Activated CD4-positive, alpha-beta T cell treated with anti-CD3 and anti-CD28 coated beads, Interleukin-2, amount 50 U/mL, for 48 hours (primary cell): ENCODE measurements at places on chromosomes 2 and 18.
A peak's percentile ranks its signal among the peaks of the same experiment; 100 is the strongest.

GRCh38 chr2:76569819-76570218 is 859.1 kb upstream of the GCFC2 start:
- DNase-seq = no peak

DNA sequence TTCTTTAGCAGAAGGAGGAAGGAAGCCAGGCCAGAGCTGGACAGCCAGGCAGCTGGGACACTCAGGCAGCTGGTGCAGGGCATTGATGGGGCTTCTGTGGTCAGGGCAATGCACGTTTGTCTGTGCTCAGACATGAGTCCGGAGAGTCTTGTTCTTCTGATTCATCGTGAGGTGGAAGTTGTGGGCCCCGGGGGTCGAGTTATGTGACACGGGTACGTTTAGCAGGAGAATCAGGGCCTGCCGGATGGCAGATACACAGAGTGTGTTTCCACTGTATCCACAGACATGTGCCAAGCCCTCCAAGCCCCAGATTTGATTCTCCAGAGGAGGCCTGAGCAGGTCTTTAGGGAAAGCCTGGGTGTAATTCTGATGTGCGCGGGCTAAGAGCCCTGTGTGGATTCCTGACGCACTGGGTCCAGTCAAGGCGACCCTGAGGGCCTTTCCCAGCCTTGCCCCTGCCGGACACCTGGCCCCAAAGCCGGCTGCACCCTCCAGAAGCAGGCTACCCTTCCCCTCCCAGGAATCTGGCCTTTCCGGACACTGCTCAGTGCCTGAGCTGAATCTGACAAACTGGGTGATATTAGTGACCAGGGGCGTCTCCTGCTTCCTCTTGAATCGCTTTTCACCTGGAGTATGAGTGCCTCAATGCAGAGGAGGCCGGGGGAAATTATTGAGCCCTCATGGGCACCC is 10.1 kb downstream of the ARHGEF4 start:
- no peak for DNase-seq

- DNase-seq = peak; percentile 59
These were observed 239.4 kb downstream of the KLHL29 start for GRCh38 chr2:23624378-23624777.

DNA sequence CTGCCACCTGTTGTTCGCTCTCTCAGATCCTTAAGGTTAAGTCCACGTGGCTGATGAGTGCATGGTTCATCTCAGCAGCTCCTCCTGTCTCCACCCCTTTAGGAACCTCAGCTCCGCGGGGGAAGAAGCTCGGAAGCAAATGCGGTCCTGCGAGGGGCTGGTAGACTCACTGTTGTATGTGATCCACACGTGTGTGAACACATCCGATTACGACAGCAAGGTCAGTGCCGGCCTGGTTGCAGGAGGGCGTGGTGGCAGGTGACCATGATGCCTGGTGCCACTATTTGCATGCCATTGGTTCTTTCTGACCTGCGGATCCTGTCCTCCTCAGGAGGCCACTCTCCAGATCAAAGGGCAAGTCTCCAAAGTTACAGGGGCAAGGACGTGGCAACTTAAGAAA is 133.9 kb upstream of the DAPL1 start:
- DNase-seq = no peak

GRCh38 chr18:50594942-50595341 is 35.1 kb downstream of the MAPK4 start:
- no peak for DNase-seq

DNA sequence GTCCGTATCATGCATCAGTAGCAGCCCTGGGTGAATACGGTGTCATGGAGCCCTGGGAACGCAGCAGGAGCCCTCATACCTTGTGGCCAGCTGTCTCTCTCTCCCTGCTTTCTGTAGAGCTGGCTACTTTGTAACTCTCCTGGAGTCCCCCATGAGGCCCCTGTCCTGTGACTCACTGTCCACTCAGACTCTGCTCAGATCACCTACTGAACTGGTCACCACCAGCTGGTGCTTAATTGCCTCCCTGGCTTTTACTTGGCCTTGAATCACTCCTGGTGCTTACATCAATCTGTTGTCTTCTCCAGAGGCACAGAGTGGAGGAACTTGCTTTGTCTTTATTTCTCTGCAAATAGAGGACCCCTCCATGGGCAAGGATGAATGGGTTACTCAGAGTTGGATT is 172.7 kb downstream of the HRH4 start:
- no peak for DNase-seq

DNA sequence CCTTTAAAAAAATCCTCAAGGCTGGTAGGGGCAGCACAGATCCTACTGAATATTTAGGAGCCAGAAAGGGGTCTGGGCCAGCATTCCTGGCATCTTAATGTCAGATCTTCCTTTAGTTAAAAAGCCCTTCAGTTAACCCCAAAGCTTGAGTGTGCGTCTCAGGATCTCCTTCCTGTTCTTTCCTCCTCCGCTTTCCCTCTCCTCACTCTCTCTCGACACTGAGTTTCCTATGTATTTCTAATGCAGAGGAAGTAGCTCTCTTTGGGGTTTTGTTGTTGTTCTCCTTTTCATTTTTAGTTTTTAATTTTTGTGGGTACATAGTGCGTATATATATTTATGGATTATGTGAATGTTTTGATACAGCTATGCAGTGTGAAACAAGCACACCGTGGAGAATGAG is 109.9 kb upstream of the COPS8 start:
- no peak for DNase-seq

GRCh38 chr18:56921896-56922480 is 224.9 kb upstream of the BOD1L2 start:
- DNase-seq = no peak

DNA sequence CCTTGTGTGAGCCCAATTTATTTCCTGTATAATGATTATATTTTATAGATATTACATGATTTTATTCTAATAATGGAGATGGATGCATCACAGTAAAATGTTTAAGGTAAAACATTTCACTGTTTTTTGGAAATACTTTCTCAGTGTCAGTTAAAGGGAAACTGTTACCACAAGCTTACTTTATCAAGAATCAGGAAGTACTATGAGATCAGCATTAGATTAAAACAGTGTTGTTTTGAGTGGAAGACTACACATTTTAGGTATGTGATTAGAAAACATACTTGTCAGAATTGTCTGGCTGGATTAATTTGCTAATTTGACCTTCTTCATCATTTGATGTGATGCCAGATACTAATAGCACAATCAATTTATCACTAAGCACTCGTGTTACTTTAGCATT is at the start of gene HRH4:
HRH4 (plus strand) TSS at position 250 of the 400 bp plus-strand sequence; CDS start at position 342, 92 bp downstream.
- no peak for DNase-seq

- DNase-seq = no peak
These were observed 47.4 kb downstream of the RPE start for GRCh38 chr2:210049831-210050230.

DNA sequence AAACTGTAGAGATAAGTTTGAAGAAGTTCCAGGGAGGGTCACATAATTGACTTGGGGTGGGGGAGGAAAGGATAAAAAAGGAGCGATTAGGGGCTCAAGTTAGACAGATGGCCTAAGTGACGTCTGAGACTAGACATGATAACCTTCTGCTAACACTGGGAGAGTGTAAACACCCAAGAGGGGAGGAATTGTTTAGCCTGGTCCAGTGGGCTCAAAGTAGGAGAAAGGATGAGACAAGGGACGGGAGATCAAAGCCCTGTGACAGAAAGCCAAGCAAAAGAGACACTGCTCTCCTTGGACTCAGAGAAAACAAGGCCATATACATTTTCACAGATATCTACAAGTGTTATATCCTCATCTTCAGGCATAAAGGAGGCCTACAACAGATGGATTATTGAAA is 45.5 kb upstream of the IHH start:
- DNase-seq = no peak

- DNase-seq = no peak
These were observed 90.9 kb downstream of the DOK6 start for GRCh38 chr18:69491576-69491975.

GRCh38 chr2:270861-271260 is 6.1 kb downstream of the ACP1 start:
- DNase-seq = no peak

DNA sequence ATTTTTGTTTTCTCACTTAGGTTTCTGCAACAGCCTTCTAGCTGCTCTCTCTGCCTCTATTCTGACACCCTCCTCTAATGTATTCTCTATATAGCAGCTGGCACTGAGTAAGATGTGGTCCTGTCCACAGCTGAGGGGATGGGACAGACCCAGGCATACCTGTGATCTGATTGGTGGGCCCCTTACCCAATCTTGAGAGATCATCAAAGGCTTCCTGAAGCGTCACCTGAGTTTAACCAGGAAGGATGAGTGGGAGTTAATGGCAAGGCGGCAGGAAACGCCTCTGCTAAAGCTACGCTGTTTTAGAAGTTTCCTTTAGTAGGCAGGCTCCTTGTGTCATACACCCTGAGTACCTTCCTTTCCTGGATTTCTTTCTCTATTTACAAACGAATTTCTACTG is 5.7 kb upstream of the TET3 start:
- DNase-seq = peak; percentile 60

DNA sequence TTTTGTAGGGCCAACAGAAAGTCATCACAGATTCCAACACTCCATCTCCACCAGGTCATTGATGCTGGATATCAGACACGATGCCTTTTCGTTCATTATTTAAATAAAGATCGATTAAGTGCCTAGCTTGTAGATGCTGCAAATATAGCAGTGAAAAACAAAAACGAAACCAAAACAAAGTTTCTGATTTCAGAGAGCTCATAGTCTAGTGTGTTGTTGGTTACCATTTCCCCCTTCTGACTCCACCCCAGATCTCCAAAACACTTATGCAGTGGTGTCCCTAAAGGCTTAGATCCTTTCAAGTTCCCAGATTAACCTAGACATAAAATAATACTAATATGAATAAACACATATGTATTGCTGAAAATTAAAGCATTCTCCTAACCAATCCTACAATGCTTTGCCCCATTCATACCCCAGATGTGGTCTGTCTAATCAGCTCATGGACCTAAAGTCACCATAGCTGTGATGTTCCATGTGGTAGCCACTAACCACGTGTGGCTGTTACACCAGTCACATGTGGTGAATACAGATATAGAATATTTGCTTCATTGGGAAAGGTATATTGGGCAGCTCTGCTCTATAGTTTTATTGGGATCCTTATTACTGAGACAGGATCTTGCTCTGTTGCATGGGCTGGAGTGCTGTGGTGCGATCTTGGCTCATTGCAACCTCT is 787.2 kb downstream of the TDRD15 start:
- DNase-seq = no peak

GRCh38 chr2:206080927-206081326 is 5.0 kb downstream of the INO80D start:
- no peak for DNase-seq

DNA sequence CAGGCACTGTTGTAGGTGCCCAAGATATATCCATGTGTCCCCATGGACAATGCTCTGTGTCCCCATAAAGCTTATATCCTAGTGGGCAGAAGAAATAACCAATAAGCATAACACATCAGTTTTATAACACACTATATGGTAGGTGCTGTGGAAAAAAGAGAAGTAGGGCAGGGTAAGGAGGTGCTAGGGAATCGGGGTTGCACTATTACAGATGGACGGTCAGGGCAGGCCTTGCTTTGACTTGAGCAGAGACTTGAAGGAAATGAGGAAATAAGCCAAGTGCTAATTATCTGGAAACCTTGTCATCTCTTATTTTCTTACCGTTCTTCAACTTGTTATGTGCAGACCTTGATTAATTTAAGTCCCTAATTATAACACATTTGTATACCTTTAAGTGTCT is 82.0 kb downstream of the PHLPP1 start:
- DNase-seq = no peak

DNA sequence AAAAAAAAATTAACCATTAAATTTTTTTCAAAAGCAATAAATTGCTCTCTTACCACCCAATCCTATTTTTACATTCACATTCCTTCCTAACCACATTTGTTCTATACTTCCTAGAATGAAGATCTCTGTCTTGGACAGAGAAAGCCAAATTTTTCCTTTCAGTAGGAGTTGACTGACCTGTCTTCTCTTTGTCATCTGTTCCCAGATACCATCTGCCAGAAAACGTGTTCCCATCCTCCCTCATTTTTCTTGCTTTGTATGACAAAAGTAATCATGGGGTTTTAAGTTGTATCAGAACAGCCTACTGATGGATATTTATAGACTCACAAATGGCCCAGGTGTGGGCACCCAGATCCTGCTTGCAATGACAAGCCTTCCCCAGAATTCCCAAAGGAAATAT is 182.1 kb downstream of the CYP26B1 start:
- DNase-seq = no peak

DNA sequence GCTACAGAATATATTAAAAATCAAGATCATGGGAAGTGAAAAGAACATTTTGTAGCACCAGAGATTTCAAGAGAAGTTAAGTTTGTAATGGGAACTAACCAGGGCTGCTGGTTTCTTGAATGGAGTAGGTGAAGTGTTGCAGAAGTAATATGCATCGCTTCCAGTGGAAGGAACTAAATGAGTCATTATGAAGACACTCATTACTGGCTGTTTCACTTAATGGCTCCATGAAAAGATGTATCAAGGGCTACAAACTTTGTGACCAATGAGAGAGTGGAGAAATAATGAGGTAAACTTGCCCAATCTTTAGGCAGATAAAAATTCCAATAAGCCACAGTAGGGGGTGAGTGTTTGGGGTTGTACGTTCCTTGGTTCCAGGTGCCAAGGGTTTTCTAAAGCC is 380.4 kb upstream of the POU3F3 start:
- DNase-seq = no peak

GRCh38 chr2:11159574-11160170 is 4.4 kb downstream of the SLC66A3 start:
- no peak for DNase-seq

DNA sequence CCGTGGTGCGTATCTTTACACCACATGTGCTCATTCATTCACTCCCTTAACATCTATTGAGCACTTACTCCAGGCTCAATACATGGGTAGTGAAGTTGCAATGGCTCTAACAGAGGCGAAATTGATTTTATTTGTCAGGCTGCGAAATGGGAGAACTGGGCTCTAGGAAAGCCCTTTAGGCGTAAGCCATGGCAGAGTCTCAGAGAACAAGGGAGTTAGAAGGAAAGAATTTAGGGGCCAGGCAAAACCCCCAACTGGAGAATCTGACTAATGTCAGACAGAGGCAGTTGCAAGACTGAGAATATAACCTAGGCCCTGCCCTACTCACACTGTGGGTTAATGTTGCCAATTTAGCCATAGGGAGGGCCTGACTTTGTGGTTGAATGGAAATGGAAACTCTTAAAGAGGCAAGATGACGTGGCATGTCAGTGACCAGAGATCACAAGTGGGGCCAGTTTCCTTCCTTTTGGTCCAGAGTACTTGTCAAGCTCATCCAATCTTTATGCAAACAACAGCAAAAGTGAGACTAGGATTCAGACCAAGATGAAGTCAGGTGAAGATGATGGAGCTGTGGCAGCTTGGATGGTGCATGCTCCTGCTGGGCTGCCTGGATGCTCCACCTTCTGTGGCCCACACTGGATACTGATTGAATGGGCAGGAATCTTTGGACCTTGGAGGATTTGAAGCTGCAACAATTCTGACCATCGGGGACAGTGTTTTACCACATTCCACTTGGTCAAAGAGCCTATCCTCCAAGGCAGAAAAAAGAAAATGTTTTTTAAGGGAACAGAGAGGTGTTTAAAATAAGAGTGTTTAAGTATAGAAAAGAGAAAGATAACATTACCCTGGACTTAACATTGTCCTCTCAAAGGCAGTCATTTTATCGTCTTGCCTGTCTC is 92.2 kb downstream of the CAPN13 start:
- no peak for DNase-seq

- DNase-seq = no peak
These were observed 125.0 kb upstream of the CD226 start for GRCh38 chr18:70072678-70073077.
